ENCODE measurements at places on chromosomes 1 and 21. TPM values are rescaled to one million over a fixed set of nuclear protein-coding genes. Genes with fewer than 3 reads are reported as not detected.

PDC gene
- not detected for total RNA-seq

USP33 gene
- 43.7 TPM for total RNA-seq

GJB3 gene
- total RNA-seq, result 195 TPM

MCOLN3 gene
- total RNA-seq, result 3.8 TPM

PRAMEF6 gene
- not detected for total RNA-seq

RXRG gene
- total RNA-seq, result not detected

SLAMF9 gene
- total RNA-seq, result 0.44 TPM

CAPN8 gene
- 1.1 TPM for total RNA-seq

LORICRIN gene
- not detected for total RNA-seq

NOS1AP gene
- total RNA-seq, result 0.32 TPM

CD1B gene
- total RNA-seq, result not detected

LDLRAD2 gene
- 0.03 TPM for total RNA-seq

VTCN1 gene
- not detected for total RNA-seq

KPRP gene
- 0.78 TPM for total RNA-seq

RPE65 gene
- total RNA-seq, result not detected

DNASE2B gene
- not detected for total RNA-seq

MYCL gene
- 5.6 TPM for total RNA-seq

TCP10L gene
- 0.39 TPM for total RNA-seq

RGS16 gene
- 0.07 TPM for total RNA-seq

ALX3 gene
- total RNA-seq, result not detected

ADGRL2 gene
- 9.8 TPM for total RNA-seq

CLCC1 gene
- total RNA-seq, result 17.7 TPM

KANK4 gene
- total RNA-seq, result under 0.01 TPM

FHAD1 gene
- total RNA-seq, result 0.24 TPM

WNT4 gene
- total RNA-seq, result 0.24 TPM

CYP4A11 gene
- total RNA-seq, result not detected

TSPAN1 gene
- total RNA-seq, result 80.3 TPM

FCRL4 gene
- not detected for total RNA-seq

LAMB3 gene
- 1,603 TPM for total RNA-seq

ACKR1 gene
- total RNA-seq, result not detected

CDCA8 gene
- total RNA-seq, result 35.4 TPM

AIM2 gene
- not detected for total RNA-seq

INAVA gene
- 21.3 TPM for total RNA-seq

AKNAD1 gene
- total RNA-seq, result 1.6 TPM

VCAM1 gene
- total RNA-seq, result not detected

HSF2BP gene
- 4.1 TPM for total RNA-seq

DNAI4 gene
- 2.1 TPM for total RNA-seq

PHF13 gene
- 16.3 TPM for total RNA-seq

MMEL1 gene
- total RNA-seq, result not detected

ANKRD45 gene
- total RNA-seq, result 0.42 TPM

MR1 gene
- total RNA-seq, result 14.9 TPM

LINGO4 gene
- total RNA-seq, result not detected

FMO4 gene
- 2.7 TPM for total RNA-seq

TSHB gene
- total RNA-seq, result not detected

CLIC4 gene
- 159 TPM for total RNA-seq

TENT5C gene
- 0.11 TPM for total RNA-seq

TTC22 gene
- 4.6 TPM for total RNA-seq

SAMSN1 gene
- not detected for total RNA-seq

BNIPL gene
- total RNA-seq, result 0.60 TPM

KMO gene
- total RNA-seq, result 0.07 TPM

TSNAX gene
- total RNA-seq, result 29.9 TPM

FLG2 gene
- 0.04 TPM for total RNA-seq

MIS18A gene
- 25.7 TPM for total RNA-seq

Data from foreskin keratinocyte (primary cell).